ENCODE measurements at places on chromosomes 1 and 21. TPM values are rescaled to one million over a fixed set of nuclear protein-coding genes. Genes with fewer than 3 reads are reported as not detected.
A peak's percentile ranks its signal among the peaks of the same experiment; 100 is the strongest.

DNA sequence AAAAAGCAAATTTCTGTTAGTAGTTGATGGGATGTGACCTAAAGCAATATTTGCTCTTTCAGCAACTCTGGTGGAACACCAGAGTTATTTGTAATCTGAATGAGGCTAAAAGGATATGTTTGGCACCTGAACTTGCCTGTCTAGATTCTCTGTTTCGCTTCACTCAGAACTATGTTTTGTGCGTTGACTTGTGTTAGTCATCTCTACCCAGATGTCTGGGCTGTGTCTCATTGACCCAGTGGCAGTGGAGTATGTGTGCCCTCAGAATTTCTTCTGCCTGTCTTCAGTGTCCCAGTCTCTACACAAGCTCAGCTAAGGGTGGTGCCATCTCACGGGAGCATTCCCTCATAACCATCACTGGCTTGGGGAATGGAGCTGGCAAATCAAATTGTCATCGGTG, 13.9 kb downstream of the KCNK1 start:
- no peaks in the 10 kb centered on the region for H3K36me3 ChIP-seq
- DNase-seq: no peak
- no peak overlapping the region for H3K4me3 ChIP-seq
- no peaks in the 10 kb centered on the region for H3K4me1 ChIP-seq

- H3K27ac ChIP-seq: no peak overlapping the region
- DNase-seq: no peak
- H3K4me3 ChIP-seq: no peak overlapping the region
- no peaks in the 10 kb centered on the region for H3K36me3 ChIP-seq
- no peaks in the 10 kb centered on the region for H3K4me1 ChIP-seq
- H3K27me3 ChIP-seq: no peaks in the 10 kb centered on the region
These were observed 447.7 kb downstream of the DISC1 start for GRCh38 chr1:232074265-232074664.

DNA sequence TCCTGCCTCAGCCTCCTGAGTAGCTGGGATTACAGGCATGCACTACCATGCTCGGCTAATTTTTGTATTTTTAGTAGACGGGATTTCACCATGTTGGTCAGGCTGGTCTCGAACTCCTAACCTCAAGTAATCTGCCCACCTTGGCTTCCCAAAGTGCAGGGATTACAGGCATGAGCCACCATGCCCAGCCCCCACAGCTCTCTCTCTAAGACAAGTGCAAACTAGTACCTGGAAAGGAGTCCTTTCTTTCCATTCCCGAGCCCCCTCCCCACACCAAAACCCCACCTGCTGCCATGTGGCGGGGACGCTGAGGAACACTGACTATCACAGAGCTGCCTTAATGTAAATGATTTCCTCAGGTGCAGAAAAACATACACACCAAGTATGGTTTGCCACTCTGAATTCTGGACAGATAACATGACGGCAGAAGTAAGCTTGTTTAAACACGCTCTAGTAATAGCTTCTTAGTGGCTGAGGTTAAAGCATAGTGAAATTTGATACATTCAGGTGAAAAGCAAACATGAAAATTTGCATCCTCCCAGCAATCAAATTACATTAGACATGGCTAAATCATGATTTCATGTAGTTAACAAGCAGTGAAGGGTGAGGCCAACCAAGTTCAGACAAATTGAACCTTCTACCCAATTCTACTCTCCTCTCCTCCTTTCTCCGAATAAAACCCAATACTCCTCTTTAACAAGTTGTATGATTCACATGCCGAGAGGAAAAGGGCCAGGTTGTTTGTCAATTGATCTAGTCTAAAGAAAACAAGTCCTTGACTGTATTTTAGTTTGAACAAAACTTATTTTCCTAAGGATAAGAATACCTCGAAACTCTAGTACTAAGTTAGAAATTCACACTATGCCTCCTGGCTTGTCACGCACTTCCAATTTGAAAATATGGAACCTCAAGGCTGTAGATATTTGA, 19.8 kb downstream of the ERRFI1 start:
- no peak overlapping the region for H3K4me3 ChIP-seq
- no peaks in the 10 kb centered on the region for H3K27me3 ChIP-seq
- H3K4me1 ChIP-seq: peaks cover 23% of the 10 kb centered on the region

DNA sequence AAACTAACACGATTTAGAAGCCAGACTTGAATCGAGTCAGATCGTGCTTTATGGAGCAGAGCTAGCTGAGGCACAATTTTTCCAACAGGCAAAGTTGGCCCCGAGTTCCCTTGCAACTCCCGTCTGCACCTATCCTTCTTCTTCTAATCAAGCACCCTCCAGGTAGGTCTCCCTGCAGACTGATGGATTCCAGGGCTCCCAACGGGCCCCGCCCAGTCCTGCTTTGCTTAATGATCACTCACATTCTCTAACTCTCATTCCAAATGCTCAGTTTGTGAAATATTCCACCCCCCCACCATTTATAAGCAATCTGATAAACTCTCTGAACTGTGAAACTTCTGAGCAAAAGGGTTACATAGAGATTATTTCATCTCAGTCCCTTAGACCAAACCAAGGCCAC, 119.6 kb downstream of the SLC30A10 start:
- H3K36me3 ChIP-seq: no peaks in the 10 kb centered on the region
- no peaks in the 10 kb centered on the region for H3K4me1 ChIP-seq
- H3K27me3 ChIP-seq: no peaks in the 10 kb centered on the region
- no peak for DNase-seq
- no peak overlapping the region for H3K27ac ChIP-seq

Gene NR5A2
- 3.6 TPM for total RNA-seq

GRCh38 chr1:44811234-44811633, 2.9 kb downstream of the BTBD19 start:
- H3K4me1 ChIP-seq: peaks cover 72% of the 10 kb centered on the region
- DNase-seq: no peak
- peak overlapping the region; percentile 2 for H3K4me3 ChIP-seq
- H3K36me3 ChIP-seq: peaks cover 8% of the 10 kb centered on the region

DNA sequence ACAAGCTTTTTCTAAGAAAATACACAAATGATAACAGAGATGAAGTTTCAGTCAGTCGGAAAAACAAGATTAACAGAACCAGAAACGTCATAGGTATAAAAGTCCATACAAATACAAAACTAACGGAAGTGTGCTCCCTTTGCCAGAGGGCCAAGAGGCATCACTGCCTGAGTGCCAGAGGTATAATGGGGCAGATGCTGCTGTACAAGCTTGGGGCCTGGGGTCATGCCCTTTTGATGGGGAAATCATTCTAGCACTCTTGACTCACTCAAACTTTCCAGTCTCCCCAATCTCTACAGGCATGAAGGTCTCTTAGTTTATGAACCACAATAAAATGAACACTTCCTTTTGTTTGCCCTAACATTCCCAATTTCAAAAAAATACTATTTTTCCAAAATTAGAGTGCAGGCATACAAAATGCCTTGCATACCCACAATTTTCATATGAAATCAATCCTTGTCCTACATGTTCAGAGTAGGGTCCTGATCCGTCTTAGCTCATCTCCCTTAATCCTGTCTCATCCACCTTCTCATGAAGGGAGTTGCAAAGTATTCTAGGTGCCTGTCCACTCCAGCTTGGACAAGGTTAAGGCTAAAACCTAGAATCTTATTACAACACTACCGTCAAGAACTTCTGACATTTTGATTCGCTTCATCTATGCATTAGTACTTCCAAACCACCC, 1.5 kb downstream of the RPL22 start:
- no peaks in the 10 kb centered on the region for H3K27me3 ChIP-seq
- H3K4me1 ChIP-seq: peaks cover 29% of the 10 kb centered on the region
- peak overlapping the region; percentile 86 for H3K4me3 ChIP-seq
- H3K27ac ChIP-seq: no peak overlapping the region
- DNase-seq: no peak
- peaks cover 26% of the 10 kb centered on the region for H3K36me3 ChIP-seq

- H3K27ac ChIP-seq: no peak overlapping the region
- peaks cover 9% of the 10 kb centered on the region for H3K4me1 ChIP-seq
- peak; percentile 32 for DNase-seq
- H3K27me3 ChIP-seq: no peaks in the 10 kb centered on the region
These were observed 262.4 kb downstream of the ST6GALNAC3 start for GRCh38 chr1:76336931-76337371.

GRCh38 chr1:43925846-43926245, 7.8 kb upstream of the ARTN start:
- no peaks in the 10 kb centered on the region for H3K4me1 ChIP-seq
- DNase-seq: no peak
- H3K4me3 ChIP-seq: no peak overlapping the region
- H3K36me3 ChIP-seq: peaks cover 12% of the 10 kb centered on the region

GRCh38 chr1:69121723-69122122, 446.0 kb upstream of the LRRC7 start:
- H3K36me3 ChIP-seq: no peaks in the 10 kb centered on the region
- no peaks in the 10 kb centered on the region for H3K27me3 ChIP-seq
- H3K4me1 ChIP-seq: peaks cover 5% of the 10 kb centered on the region
- no peak for DNase-seq
- no peak overlapping the region for H3K27ac ChIP-seq
- H3K4me3 ChIP-seq: no peak overlapping the region

Gene AUNIP
- total RNA-seq: not detected

- peaks cover 11% of the 10 kb centered on the region for H3K4me1 ChIP-seq
- H3K27me3 ChIP-seq: no peaks in the 10 kb centered on the region
- H3K36me3 ChIP-seq: no peaks in the 10 kb centered on the region
These were observed 1.7 kb downstream of the IKBKE start for GRCh38 chr1:206472024-206472423.
